ENCODE measurements at places on chromosomes 6 and 20.

- H3K27ac ChIP-seq, result no peak overlapping the region
- no peaks in the 10 kb centered on the region for H3K36me3 ChIP-seq
- no peaks in the 10 kb centered on the region for H3K27me3 ChIP-seq
Observed at GRCh38 chr20:40678286-40678875, 10.7 kb downstream of the MAFB start.

DNA sequence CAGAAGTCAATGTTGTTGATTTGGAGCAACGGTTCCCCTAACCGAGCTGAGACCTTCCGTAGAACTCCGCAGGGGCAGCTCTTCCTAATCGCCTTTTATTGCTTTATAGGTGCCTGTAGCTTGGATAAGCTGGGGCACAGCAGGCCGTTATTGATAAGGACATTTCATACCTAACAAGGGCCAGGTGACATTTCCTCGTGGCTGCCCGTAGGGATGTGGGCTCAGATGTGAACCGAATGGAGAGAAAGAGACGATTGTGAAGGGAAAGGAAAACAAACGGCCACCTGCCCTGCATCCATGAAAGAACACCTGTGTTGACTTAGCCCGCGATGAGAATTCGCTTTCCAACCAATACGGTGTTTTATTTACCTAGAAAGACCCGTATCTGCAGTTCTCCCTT lies 53.3 kb upstream of the DACT2 start:
- peak; percentile 34 for DNase-seq
- H3K4me3 ChIP-seq, result no peak overlapping the region
- no peaks in the 10 kb centered on the region for H3K4me1 ChIP-seq
- H3K27ac ChIP-seq, result no peak overlapping the region

DNA sequence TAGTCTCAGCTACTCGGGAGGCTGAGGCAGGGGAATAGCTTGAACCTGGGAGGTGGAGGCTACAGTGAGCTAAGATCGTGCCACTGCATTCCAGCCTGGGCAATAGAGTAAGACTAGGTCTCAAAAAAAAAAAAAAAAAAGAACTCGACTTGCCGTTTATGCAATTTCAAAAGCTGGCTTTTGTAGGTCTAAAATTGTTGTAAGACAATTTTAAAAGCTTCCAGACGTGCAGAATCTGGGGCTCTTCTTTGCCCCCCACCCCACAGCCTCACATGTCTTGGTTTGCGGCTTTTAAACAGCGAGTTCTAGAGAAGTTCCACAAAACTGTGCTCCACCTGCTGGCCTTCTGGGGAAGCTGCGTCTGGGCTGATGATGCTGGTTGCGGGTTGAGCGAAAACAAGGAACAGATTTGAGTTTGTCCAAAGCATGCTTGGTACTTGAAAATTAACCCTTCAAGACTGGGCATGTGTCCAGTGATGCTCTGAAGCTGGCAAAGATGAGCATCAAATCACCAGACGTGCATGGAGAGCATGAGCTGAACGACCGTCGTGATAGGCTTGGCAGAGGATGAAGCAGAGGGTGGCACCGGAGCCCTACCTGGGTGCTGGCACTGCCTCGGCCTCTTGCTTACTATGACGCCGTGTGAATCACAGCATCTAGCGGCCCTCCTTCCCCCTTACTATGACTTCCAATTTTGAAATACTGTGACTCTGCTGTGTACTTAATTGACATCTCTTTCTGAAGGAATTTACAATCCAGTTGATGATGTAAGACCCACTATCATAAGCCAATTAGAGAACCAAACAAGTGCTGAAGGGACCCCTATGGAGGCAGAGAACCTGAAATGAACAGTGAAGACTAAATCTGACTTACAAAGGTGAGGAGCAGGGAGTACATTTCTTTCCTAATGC lies 171.4 kb downstream of the GMPR start:
- H3K27ac ChIP-seq, result no peak overlapping the region
- H3K27me3 ChIP-seq, result no peaks in the 10 kb centered on the region

GRCh38 chr20:46113113-46113470 lies 5.0 kb upstream of the CD40 start:
- H3K27me3 ChIP-seq, result no peaks in the 10 kb centered on the region
- DNase-seq, result no peak
- no peak overlapping the region for H3K4me3 ChIP-seq
- H3K36me3 ChIP-seq, result no peaks in the 10 kb centered on the region
- no peak overlapping the region for H3K27ac ChIP-seq

DNA sequence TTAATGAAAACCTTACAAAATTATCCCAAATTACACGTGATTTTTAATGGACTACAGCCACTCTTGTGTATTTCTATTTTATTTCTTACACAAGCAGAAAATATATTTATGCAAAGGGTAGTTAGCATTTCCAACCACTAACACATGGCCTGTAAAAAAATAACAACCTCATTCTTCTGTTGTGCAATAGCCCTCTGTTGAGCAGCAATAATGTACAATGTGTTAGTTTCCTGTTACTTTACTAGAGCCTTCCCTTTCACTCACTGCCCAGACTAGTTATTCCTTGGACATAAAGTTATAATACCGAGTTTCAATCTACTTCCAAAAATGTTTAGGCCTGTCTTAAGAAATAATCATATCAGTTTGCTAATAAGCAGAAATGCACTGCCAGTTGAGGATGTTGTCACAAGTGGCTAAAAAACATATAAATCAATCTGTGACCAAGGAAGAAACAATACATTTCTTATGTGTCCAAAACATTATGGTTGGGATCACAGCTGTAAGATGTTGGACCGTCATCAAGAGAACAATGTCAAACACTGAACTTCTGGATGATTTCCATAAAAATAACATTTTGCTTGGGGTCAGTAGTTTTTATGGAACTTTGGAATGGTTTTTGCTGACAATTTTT lies 73.6 kb upstream of the RNF146 start:
- DNase-seq, result no peak
- H3K4me1 ChIP-seq, result no peaks in the 10 kb centered on the region
- H3K36me3 ChIP-seq, result no peaks in the 10 kb centered on the region
- no peaks in the 10 kb centered on the region for H3K27me3 ChIP-seq
- H3K27ac ChIP-seq, result no peak overlapping the region

DNA sequence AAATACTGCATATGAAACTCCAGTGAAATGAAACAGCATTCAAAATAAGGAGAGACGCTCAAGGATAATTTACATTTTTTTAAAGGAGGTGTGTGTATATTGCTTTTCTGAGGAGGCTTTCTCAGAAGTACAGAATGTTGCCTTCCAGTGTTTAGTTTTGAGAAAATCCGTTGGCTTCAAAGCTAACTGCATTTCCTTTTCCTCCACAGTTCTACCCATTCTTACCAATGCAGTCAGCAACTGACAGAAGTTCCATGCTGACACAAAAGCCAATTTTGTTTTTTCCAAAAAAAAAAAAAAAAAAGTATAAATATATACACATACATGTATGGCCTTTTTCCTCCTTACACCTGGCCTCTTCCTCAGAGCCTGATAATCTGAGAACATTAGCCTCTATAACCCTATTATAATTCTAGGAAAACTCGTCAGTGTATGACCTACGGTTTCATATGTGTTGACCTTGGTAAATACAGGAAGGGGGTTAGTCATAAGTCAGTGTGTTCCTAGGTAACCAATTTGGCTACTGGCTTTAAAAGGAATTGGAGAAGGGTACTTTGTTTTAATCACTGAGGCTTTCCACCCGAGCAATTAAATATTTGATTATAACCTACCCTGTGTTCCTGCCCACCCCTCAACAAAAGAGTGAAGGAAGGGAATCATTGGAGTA lies 24.2 kb downstream of the MGME1 start:
- DNase-seq, result no peak
- no peaks in the 10 kb centered on the region for H3K4me1 ChIP-seq
- no peaks in the 10 kb centered on the region for H3K36me3 ChIP-seq
- H3K27me3 ChIP-seq, result no peaks in the 10 kb centered on the region
- no peak overlapping the region for H3K27ac ChIP-seq
- H3K4me3 ChIP-seq, result no peak overlapping the region
